Psoas muscle (tissue), 8 donors: ENCODE measurements at places on chromosomes 7 and 10. TPM values are rescaled to one million over a fixed set of nuclear protein-coding genes. Genes with fewer than 3 reads are reported as not detected.

KNDC1 gene
- 0.01 TPM for polyA plus RNA-seq

DNA sequence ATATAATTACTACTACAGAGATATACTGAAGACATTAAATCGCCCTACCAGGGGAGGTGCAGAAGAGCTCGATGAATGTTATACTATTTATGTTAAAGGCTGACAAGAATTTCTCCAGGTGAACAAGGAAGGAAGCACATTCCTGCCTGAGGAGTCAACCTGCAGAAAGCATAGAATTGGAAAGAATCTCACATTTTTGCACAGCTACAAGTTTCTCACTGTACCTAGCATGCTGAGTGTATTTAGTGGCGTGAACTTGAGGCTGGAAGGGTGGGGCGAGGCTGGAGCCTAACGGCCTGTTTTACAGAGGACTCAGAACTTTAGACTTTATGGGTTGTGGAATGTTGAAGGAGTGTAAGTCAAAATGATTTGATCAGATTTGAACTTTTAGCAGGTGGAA, 373.6 kb upstream of the LRGUK start:
- no peak for DNase-seq

GRCh38 chr7:129665013-129665401, 53.5 kb downstream of the NRF1 start:
- DNase-seq = no peak

GRCh38 chr10:49080965-49081364, 34.4 kb downstream of the VSTM4 start:
- no peak for DNase-seq

DNA sequence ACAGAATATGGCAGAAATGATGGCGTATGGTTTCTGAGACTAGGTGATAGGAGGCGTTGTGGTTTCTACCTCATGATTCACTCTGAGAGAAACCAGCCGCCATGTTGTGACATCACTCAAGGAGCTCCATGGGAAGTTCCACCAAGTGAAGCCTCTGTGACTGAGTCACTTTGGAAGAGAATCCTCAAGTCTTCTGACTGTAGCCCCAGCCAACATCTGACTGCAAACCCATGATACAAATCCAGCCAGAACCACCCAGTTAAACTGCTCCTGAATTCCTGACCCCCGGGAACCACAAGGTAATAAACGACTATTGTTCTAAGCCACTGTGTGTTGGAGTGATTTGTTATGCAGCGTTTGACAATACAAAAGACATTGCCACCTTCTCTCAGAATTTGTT, 91.1 kb upstream of the CARD11 start:
- DNase-seq = no peak

ANKRD1 gene
- 1,443 TPM for polyA plus RNA-seq

DNA sequence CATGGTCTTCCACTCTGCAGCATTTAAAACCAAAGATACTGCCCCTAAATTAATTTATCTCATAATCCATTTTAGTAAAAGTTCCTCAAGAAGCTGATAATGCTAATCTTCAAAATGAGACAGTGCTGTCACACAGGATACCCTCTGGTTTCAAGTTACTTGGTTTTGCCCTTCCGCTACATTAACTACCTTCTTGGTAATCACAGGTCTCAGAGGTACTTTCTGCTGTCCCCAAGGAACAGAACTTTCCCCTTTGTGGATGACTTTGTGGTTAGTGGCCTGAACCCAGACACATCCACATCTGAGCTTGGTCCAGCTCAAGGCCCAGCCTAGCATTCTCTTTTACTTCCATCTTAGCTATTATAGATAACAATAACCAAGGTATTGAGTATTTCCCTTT, 88.8 kb upstream of the TMEM26 start:
- no peak for DNase-seq

GRCh38 chr10:69376662-69377061, 40.1 kb downstream of the TACR2 start:
- DNase-seq = no peak

DNA sequence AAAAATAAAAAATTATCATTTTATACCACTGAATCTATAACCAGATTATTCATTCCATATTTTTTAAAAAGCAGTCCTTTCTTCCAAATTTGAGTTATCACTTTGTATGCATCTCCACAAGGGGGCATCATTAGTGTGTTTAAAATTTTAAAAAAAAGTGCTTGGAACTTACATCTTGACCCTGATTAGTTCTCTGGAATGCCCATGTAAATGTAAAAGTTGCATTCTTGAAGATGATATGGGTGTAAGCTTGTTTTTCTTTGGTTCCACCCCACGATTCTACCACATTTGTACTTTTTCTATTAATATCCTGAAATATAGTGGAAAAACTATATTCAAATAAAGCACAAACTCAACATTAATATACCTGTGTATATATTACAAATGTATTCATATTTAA, 144.9 kb downstream of the ELAPOR2 start:
- no peak for DNase-seq

DNA sequence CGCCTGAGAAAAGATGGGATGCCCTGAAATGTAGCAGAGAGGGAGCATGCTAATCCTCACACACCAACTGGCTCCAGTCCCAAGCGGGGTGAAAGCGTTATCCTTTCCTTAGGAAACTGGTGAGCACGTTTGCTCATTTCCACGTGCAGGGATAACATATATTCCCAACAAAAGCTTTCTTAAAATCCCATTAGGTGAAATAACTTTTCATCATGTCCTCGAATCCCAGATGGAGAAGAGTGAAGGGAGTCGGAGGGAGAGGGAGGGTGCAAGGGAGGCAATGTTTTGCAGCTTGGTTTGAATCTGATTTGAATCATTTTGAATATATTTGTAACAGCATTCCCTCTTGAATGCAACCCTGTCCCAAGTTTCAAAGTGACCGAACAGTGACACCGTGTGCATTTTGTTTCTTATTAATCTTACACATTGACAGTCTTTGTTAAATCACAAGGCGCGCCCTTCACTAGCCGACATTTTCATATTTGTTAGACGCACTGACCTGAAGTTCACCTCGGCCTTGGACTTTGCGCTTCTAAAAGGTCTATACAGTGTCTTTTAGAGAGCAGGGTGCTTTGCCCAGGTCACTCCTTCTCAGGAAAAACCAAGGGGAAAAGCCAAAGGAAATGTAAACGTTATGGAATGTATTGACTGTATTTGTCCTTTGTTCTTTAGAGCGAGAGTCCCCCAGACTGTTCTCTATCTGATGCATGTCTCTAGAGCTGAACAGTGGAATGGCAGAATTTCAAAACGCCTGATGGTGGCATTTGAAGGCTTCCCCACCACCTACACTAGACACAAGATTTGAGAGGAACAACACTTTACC, 3.1 kb upstream of the HOXA4 start:
- DNase-seq = no peak

DNA sequence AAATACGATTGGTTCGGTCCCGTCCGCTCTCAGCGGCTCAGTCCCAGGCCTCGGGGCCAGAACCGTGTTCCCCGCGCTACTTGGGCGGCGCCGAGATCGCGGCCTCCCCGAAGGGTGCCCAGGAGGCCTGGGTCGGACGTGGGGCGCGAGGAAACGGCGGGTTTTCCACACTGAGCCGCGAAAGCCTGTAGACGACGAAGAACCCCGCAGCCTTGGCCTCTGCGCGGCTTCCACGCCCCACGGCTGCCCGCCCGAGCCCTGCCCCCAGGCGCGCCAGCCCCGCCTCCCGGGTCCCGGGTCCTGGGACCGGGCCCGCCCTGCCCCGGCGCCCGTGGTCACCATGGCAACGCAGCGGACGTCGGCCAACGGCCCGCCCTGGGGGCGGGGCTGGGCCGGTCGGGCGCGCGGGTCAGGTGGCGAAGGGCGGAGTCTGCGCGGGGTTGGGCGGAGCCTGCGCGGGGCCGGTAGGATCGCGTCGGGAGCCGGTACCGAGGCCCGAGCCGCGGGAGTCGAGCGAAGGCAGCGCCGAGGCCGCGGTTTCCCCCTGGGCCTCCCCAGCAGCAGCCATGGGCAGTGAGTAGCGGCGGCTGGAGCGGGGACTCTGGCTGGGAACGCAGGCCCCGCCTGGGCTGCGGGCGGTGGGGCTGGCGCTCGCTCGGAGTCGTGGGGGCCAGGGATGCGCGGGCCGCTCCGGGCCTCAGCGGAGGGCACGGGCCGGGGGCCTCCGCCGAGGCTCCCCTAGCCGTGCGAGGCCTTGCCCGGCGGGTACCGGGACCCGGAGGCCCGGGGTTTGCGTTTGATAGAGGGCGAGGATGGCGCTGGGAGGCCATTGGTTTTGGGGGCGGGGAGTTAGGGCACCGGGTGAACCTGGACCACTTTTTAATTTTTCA, at the start of gene SEC61A2:
TSS of gene SEC61A2 (plus strand) at position 456 of the 890 bp plus-strand sequence. CDS start at position 567, 111 bp downstream.
- peak; percentile 97 for DNase-seq
